ENCODE measurements at places on chromosomes 6 and 20. TPM values are rescaled to one million over a fixed set of nuclear protein-coding genes. Genes with fewer than 3 reads are reported as not detected.

ELMO2 gene
- 38.1 TPM for total RNA-seq

GRCh38 chr20:6705106-6705766 lies 62.2 kb upstream of the BMP2 start:
- H3K4me1 ChIP-seq: no peaks in the 10 kb centered on the region
- no peaks in the 10 kb centered on the region for H3K36me3 ChIP-seq
- no peak overlapping the region for H3K4me3 ChIP-seq

GRCh38 chr20:21618759-21619416 lies 86.6 kb upstream of the PAX1 start:
- DNase-seq: no peak
- no peaks in the 10 kb centered on the region for H3K36me3 ChIP-seq
- no peaks in the 10 kb centered on the region for H3K4me1 ChIP-seq
- H3K27me3 ChIP-seq: peaks cover 16% of the 10 kb centered on the region

GRCh38 chr6:69098910-69099309 lies 463.8 kb downstream of the ADGRB3 start:
- no peak for DNase-seq
- H3K4me3 ChIP-seq: no peak overlapping the region
- H3K36me3 ChIP-seq: no peaks in the 10 kb centered on the region

DNA sequence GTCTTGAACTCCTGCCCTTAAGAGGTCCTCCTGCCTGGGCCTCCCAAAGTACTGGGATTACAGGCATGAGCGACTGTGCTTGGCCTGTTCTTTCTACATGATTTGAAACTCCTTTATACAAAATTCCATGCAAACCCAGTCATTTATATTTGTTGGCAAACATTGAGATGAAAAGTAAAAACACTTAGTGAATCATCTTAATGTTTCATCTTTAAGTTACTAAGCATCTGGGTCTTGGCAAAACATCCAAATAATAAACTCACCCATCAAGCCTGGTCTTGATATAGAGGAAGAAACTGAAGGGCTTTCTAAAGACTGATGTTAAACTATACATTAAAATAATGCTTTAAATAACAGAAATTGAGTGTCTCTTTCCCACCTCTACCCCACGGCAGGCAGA lies 95.1 kb downstream of the FUT9 start:
- no peaks in the 10 kb centered on the region for H3K27me3 ChIP-seq
- DNase-seq: no peak
- no peak overlapping the region for H3K27ac ChIP-seq
- no peaks in the 10 kb centered on the region for H3K4me1 ChIP-seq

DNA sequence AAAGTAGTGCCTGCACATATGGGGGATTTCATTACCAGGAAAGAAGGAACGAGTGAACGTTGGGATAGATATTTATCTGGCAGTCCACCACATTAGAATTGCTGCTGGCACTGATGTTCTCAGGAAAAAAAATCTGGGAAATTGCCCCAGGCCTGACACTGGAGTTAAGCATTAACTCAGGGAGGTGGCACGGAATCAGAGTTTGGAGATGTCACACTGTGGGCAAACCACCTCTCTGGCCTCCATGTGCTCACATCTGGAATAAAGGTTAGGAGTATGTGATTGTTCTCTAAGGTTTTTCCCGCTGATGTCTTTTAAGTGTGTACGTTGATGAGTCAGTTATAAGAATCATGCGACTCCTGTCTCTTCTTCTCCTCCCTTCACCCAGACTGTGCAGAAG lies 7.9 kb downstream of the TGM3 start:
- no peak overlapping the region for H3K27ac ChIP-seq
- peaks cover 7% of the 10 kb centered on the region for H3K4me1 ChIP-seq
- DNase-seq: no peak
- H3K36me3 ChIP-seq: no peaks in the 10 kb centered on the region
- H3K4me3 ChIP-seq: no peak overlapping the region
- peaks cover 4% of the 10 kb centered on the region for H3K27me3 ChIP-seq

All from activated CD8-positive, alpha-beta T cell treated with anti-CD3 and anti-CD28 coated beads for 36 hours (primary cell).